ENCODE measurements at places on chromosomes 3 and 15.

DNA sequence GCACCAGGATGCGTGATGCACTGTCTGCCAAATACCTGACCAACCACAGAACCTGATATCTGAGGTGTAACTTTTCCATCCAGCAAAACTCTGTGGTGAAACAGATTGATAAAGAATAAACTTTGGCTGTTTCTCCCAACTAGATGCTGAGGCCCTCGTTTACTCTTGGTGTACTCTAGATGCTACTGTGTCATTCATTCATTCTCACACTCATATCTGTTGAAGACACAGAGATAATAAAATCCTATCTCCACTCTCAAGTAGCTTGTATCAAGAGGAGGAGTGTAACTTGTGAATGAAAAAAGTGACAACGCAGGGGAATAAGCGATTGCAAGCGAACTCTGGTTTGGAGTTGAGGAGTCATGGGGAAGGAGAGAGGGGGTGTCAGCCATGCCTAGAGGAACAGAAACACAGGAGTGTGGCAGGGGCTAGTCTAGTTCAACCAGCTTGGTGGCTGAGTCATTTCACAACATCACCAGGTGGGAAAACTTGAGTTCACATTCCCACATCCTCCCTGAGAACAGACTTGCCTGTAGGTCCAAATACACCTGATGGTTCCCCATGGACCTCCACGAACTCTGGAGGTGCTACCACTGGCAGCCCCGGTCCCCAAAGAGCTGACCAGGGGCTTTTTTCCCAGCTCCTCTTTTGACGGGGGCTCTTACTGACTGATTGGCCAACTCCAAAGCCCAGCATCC lies 73.3 kb upstream of the SNRK start:
- DNase-seq: no peak

DNA sequence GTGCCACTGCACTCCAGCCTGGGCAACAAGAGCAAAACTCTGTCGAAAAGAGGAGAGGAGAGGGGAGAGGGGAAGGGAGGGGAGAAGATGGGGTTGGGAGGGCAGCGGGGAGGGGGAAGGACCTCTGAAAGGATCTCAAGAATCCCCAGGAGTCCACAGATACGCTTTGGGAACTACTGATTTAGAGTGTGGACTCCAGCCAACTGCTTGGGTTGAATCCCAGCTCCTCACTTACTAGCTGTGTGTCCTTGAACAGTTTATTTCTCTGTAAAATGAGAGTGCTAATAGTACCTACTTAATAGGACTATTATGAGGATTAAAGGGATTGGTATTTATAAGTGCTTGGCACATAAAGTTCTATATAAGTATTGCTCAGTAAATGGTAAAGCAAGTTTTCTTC lies 45.0 kb upstream of the FAH start:
- DNase-seq: no peak

DNA sequence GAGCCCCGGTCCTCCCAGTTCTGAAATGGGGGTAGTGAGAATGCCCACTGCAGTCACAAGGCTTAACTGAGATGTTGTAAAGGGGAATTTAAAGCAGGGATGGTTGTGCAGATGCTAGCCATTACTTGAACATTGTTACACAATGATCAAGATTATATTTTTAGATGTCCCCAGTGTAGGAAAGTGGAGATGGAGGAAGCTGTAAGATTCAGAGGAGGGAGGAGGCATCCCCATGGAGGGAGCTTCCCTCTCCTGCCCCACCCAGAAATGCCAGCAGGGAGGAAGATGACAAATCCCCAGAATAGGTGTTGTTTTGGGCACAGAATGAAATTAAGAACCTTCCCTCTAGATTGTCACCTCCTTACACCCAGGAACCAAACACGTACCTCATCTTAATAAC lies 46.1 kb downstream of the EFCAB12 start:
- DNase-seq: no peak

GRCh38 chr3:12799525-12800440 lies 3.3 kb downstream of the CAND2 start:
- no peak for DNase-seq

- DNase-seq: no peak
Observed at GRCh38 chr3:177361081-177361938, 164.0 kb upstream of the TBL1XR1 start.

Data from H54 (cell line).